Uterine smooth muscle cell (primary cell): ENCODE measurements at places on chromosomes 7 and 10. TPM values are rescaled to one million over a fixed set of nuclear protein-coding genes. Genes with fewer than 3 reads are reported as not detected.

Gene PAX4
- not detected in 2 replicates for total RNA-seq

Gene JCAD
- 1.4 and 2.5 TPM in 2 replicates for total RNA-seq

Gene TMEM178B
- total RNA-seq, result under 0.01 TPM in 1 of 2 replicates, not detected in the other

Gene AKR1C1
- total RNA-seq, result 72.2 and 86.1 TPM in 2 replicates

Gene PTF1A
- total RNA-seq, result not detected in 2 replicates

Gene STRIP2
- 8.7 and 14.8 TPM in 2 replicates for total RNA-seq

Gene CARD11
- 0.62 and 1.9 TPM in 2 replicates for total RNA-seq

Gene CFAP69
- 4.4 and 6.2 TPM in 2 replicates for total RNA-seq

Gene OR6V1
- not detected in 2 replicates for total RNA-seq

Gene TUBB8
- total RNA-seq, result not detected in 2 replicates

Gene PCDH15
- 0.11 and 0.12 TPM in 2 replicates for total RNA-seq

Gene AGAP5
- total RNA-seq, result 2.7 and 3.4 TPM in 2 replicates

Gene CTTNBP2
- total RNA-seq, result 5.4 and 7.0 TPM in 2 replicates

Gene ATRNL1
- total RNA-seq, result 0.62 and 1.00 TPM in 2 replicates

Gene ZNF735
- total RNA-seq, result not detected in 2 replicates

Gene ZNRF2
- total RNA-seq, result 5.5 and 6.9 TPM in 2 replicates

Gene MBL2
- not detected in 2 replicates for total RNA-seq

Gene OR2A1
- total RNA-seq, result not detected in 2 replicates

Gene CTAGE8
- 0.44 TPM in 1 of 2 replicates, not detected in the other for total RNA-seq

Gene LSM5
- total RNA-seq, result 28.1 and 36.3 TPM in 2 replicates

Gene RPEL1
- total RNA-seq, result under 0.01 and 0.11 TPM in 2 replicates

Gene GRIFIN
- not detected in 2 replicates for total RNA-seq

Gene GPAM
- total RNA-seq, result 14.5 and 17.5 TPM in 2 replicates

Gene AVPI1
- 23.0 and 32.1 TPM in 2 replicates for total RNA-seq

Gene MAT1A
- total RNA-seq, result not detected in 2 replicates

Gene TMEM184A
- total RNA-seq, result 0.11 TPM in 1 of 2 replicates, not detected in the other

Gene PSD
- 3.9 and 8.0 TPM in 2 replicates for total RNA-seq

Gene USP6NL
- total RNA-seq, result 12.0 and 12.5 TPM in 2 replicates

Gene PLAU
- total RNA-seq, result 81.5 and 153 TPM in 2 replicates

Gene C7orf25
- 8.2 and 8.4 TPM in 2 replicates for total RNA-seq

Gene GIMAP7
- total RNA-seq, result 0.11 TPM in 1 of 2 replicates, not detected in the other

Gene HOXA9
- 8.6 and 13.6 TPM in 2 replicates for total RNA-seq

Gene CHST12
- total RNA-seq, result 8.5 and 10.3 TPM in 2 replicates

Gene CC2D2B
- total RNA-seq, result not detected in 2 replicates

Gene ADAM12
- 40.8 and 119 TPM in 2 replicates for total RNA-seq

Gene CFAP46
- total RNA-seq, result 0.87 and 1.1 TPM in 2 replicates
